H4 (cell line): ENCODE measurements at places on chromosomes 11 and 22. TPM values are rescaled to one million over a fixed set of nuclear protein-coding genes. Genes with fewer than 3 reads are reported as not detected.

DNA sequence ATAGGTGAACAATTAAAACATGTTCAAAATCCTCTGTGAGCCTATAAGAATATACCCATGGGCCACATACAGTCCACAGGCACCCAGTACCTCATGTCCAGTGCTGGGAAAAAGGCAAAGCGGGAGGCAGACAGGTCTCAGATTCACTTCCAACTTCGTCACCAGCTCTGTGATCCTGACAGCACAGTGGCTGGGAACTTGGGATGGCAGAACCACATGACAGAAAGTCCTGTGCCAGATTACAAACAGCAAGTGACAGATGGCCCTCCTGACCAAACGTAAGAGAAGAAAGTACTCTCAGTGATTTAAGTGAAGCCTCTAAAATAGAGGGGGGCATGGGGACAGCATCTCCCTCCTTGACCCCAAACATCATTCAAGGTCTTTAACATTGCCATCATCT lies 5.8 kb downstream of the SLC1A2 start:
- no peak for DNase-seq

DNA sequence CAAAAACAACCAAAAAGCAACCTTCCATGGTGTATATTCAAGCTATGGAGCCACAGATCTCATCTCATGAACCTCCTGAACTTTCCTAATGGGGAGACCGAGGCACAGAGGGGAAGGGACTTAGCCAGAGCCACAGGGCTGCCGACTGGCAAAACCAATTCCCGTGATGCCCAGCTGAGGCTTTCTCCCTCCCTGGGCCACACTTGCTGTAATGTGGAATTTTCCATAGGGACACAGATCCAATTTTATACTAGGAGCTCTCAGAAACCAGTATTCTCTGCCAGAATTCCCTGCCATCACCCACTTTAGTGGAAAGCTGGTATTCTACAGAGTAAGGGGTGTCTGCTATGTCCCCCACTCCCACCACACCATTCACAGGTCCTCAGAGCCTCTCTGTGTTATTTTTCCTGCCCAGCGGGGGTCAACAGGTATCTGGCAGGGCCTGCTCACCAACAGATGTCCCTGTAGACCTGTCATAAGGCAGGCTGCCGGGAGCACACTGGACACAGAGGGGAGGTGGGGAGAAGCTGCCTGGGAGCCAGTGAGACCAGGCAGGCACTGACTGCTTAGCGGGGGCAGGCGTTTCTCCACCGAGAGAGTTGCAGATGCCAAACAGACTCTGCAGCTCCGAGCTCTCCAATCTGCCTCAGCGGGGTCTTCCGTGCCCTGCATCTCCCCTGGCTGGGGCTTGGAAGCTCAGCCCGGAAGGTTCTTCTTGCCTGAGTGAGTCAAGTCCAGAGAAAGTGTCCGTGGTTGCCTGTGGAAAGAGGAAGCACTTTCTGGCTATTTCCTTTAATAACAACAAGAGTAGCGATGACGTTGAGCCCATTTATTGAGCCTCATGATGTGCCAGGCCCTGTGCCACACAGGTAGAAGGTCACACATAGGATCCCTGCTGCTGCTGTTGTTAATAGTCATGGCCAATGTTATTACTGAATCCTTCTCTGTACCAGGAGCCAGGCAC lies 26.3 kb downstream of the RPS6KA4 start:
- no peak for DNase-seq

- DNase-seq, result no peak
Observed at GRCh38 chr11:109584001-109584972, 162.3 kb downstream of the C11orf87 start.

GRCh38 chr22:19992481-19992911 lies 24.1 kb downstream of the ARVCF start:
- no peak for DNase-seq

DNA sequence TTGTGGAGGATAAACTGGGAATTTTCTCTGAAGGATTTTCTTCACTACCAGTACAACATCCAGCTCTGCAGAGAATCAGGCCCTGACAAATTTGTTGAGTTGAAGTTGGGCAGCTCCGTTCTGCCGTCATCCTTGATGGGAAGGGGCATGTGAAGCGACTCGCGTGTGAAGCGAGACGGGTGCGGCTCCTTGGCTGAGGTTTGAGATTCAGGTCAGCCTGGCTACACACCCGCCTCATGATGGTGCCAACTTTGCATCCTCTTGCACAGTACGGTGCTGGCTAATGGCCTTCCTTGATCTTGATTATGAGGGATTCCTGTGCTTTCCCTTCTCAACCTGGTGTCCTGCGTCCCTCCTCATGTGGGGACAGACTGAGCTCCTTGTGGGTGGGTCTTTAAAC lies 19.7 kb upstream of the CDC42EP2 start:
- no peak for DNase-seq

DNA sequence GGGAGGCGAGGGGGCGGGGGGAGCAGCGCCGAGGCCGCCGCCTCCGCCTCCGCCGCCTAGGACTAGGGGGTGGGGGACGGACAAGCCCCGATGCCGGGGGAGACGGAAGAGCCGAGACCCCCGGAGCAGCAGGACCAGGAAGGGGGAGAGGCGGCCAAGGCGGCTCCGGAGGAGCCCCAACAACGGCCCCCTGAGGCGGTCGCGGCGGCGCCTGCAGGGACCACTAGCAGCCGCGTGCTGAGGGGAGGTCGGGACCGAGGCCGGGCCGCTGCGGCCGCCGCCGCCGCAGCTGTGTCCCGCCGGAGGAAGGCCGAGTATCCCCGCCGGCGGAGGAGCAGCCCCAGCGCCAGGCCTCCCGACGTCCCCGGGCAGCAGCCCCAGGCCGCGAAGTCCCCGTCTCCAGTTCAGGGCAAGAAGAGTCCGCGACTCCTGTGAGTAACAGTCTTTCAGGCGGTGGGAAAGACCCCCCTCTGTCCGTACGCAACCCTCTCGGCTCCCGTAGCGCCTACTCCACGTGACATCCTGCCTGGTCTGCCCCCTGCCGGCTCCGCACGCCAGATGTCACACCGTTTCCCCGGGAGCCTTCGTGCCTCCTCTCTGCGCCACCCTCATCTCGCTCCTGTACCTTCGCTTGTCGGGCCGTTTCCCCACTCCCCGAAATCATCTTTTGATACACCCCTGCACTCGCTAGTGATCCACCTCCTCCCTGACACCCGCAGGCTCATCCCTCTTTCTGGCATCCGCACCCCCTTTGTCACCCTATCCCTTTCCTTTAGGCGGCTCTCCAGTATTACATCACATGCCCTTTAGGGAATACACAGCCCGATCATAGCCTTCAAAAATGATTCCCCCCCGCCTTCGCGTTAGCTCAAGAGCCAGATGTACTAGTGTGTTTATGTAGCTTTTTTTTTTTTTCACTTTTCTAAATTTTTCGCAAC lies 598 bp downstream of the ZFP91 start:
- peak; percentile 88 for DNase-seq

DNA sequence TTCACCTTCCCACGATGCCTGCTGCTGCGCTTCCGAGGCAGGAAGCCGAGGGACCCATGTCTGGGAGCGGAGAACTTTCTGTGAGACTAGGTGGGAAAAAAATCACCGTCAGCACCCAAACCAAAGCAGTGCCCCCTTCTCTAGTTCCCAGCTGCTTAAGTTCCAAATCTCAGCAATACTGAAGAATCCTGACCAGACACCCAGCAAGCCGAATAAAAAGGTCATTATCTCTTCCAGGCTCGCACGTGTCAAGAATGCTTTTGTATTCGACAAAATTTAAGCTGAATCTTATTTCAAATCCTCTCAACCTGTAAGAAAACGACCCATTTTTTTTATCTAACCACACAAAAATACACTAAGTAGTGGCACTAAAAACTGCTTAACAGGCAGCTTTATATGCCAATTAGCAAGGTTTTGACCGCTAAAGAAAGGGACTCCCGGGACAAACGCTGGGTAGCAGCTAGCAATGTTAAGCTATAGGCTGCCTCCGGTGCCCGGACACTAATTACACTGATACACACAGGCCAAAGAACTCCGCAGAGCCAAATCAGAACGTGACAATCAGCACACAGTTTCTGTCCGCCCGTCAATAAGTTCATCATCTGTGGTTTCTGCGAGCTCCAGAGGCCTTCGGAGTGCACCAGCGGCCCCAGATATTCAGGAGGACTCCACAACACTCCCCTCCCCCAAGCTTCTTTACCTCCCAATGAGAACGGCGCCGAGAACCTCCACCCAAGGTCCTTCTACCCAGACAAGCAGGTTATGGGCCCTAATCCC lies 728 bp downstream of the RPL3 start:
- DNase-seq, result no peak

- DNase-seq, result no peak
Observed at GRCh38 chr11:58495906-58496305, 12.0 kb downstream of the OR5B21 start.

DNA sequence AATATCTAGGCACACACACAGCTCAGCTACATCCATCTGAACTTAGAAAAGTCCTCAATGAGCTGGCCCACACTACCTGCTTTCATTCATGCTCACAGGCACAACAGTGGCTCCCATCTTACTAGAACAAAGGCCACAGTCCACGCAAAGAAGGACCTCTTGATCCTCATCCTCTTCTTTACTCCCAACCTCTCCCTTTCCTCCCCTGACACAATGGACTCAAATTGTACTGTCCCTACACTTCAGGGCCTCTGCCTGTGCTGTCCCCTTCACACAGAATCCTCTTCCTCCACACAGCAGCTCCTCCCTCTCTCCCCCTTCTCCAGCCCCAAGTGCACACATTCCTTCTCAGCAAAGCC lies 12.7 kb downstream of the SMCO4 start:
- DNase-seq, result no peak

DNA sequence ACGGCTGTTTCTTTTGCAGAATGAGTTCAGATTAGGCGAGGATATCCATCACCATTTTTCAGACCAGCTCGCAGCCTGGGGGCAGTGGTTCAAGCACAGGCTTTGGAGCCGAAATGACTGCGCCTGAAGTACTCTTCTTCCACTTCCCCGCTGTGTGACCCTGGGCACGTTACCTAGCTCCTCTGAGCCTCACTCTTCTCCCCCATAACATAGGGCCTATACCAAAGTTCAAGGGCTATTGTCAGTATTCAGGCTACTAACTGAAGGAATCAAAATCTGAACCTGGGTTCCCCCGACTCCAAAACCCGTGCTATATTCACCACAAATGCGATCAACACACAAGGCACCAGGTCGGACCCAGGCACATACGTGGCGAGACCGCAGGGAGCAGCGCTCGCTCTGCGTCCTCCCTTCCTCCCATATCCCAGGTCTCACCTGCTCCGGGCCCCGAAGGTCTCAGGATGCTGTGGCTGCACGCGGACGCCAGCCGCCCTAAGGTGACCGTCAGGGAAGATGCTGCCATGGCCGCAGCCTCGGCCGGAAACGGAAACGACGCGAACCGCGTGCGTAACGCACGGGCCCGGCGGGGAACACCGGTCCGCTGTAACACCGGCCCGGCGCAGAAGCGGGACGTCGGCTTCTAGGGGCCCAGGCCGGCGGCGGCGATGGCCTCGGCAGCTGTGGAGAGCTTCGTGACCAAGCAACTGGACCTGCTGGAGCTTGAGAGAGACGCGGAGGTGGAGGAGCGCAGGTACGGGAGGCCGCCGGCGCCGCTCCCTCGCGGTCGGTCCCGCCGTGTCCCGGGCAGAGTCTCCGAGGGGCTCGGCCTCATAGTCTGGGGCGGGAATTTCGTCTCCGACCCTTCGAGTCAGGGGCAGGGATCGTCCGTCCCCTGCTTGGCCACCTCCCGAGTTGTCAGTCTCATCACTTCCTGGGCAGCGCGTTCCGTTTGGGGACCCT lies at the start of the genes IGHMBP2 and MRPL21:
Gene IGHMBP2, plus strand, starts transcription at position 604 of the 960 bp plus-strand sequence. Its CDS starts 62 bp downstream, at position 666.
Gene MRPL21, minus strand, starts transcription at position 545 of the 960 bp plus-strand sequence. Its CDS starts 22 bp downstream, at position 523.
- DNase-seq, result peak; percentile 74

DNA sequence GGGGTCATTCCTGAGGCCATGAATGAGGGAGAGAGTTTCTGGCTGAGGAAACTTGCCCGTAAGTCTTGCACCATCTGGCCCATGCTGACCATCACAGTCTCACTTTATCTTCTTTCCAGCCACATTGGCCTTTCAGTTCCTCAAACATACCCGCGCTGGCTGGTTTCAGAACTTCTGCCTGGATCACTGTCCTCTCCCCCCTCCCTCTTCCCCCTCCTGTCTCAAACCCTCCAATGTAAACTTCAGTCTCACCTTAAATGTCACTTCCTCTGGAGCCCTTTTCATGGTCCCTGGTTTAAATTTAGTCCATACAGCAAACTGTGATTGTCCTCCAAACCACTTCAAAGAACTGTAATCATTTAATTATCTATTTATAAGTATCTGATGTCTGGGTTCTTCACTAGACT lies 3.7 kb upstream of the TMEM109 start:
- no peak for DNase-seq

GRCh38 chr22:19106886-19107729 lies 15.1 kb downstream of the DGCR2 start:
- DNase-seq, result no peak

DNA sequence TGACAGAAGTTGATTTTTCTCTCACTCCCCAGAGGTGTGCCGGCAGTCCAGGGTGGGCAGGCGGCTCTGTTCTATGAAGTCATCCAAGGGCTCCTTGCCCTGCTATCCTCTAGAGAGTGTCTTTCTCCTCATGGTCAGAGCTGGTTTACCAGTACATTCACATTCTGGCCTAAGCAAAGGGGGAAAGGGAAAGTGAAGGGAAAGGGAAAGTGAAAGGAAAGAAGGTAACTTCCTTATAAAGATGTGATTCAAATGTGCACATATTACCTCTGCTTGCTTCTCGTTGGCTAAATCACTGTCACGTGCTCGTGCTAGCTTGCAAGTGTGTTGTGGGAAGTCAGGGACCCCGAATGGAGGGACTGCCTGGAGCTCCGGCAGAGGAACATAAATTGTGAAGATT lies 2.9 kb upstream of the HTATIP2 start:
- peak; percentile 85 for DNase-seq

GRCh38 chr22:35344956-35345690 lies 35.8 kb upstream of the HMOX1 start:
- no peak for DNase-seq

DNA sequence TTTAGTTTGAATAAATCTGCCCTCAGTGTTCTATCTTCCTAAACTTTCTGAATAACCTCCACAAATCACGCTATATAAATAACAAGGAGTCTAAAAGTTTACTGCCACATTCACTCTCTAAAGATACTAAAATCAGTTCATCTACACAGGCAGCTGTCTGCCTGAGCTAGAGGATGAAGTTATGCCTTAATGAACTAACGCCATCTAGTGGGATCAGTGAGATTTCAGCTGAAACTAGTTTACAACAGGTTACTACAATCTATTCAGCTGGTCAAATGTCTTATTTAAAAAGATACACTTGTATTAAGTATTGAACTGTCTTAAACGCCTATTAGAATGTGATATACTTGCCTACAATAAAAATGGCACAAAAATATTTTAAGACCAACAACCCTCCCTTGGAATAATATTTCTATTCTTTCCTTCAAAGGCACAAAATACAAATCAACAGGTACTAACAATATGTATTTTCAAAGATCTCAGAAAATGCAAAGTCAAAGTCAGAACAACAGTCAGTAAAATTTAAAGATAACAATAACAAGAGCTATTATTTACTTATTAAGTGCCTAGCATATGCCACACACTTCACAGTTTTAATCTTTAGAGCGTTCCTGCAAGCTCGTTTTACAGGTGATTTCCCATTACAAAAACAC lies 84.1 kb downstream of the LARGE2 start:
- DNase-seq, result peak; percentile 69

DERL3 gene
- 0.43 and 1.6 TPM in 2 replicates for total RNA-seq

SEC14L6 gene
- not detected in 2 replicates for total RNA-seq

USH1C gene
- not detected in 2 replicates for total RNA-seq

MMP12 gene
- total RNA-seq, result 0.41 and 1.5 TPM in 2 replicates
